ENCODE measurements at places on chromosomes 11 and 22.

- DNase-seq: no peak
Observed at GRCh38 chr11:13781153-13781552, 112.7 kb downstream of the FAR1 start.

DNA sequence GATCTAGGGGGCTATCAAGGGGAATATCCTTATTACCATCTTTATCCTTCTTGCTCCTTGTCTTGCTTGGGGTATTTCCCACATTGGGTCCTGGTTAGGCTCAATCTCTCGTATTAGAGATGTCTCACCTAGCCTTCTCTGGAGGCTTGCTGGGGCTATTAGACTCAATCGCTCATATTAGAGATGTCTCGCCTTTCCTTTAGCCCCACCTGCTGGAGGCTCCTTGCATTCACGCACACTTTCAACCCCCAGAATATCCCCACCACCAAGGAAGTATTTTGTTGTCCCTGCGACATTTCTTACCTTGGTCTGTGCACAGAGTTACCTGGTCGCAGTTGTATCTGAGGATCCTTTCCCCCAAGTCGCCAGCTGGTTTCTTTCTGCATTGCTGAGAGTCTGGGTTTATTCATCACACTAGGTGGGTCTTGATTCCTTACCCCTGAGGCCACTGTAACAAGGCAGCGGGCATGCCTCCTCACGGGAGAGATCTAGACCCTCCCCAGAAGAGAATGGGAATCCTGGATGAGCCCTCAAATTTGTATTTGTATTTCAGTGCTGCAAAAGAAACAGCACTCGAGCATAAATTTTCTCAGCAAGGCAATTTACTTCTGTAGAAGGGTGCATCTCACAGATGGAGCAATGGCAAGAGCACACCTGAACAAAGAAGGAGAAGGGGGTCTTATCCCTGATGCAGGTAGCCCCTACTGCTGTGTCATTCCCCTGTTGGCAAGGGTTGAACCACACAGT, 15.9 kb upstream of the HYLS1 start:
- no peak for DNase-seq

- no peak for DNase-seq
Observed at GRCh38 chr11:44595964-44596381, 30.5 kb downstream of the CD82 start.

DNA sequence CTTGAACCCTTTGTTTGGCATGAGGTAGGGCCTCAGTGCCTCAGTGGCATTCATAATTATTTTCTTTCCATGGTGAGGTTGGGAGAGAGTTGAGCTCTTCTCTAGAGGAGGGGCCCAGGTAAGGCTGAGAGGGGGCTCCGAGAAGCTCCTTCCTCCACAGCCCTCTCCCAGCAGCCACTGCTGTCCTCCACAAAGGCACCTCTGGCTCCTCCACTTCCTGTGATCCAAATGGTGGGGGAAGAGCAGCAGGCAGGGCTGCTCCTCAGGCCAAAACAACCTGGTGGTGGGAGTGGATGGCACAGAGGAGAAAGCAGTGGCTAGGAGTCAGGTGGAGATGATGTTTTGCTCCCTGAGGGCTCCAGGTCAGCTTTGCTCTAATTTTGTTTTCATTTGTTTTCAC, 13.3 kb downstream of the ROBO4 start:
- DNase-seq: no peak
